T-cell (primary cell): ENCODE measurements at places on chromosomes 16 and 17. TPM values are rescaled to one million over a fixed set of nuclear protein-coding genes. Genes with fewer than 3 reads are reported as not detected.

The MFSD6L gene
- total RNA-seq: 0.13 TPM

The TNFRSF17 gene
- total RNA-seq: 1.1 TPM

The TP53TG3C gene
- not detected for total RNA-seq

The GAS2L2 gene
- not detected for total RNA-seq

The TAC4 gene
- not detected for total RNA-seq

The HSD3B7 gene
- 1.3 TPM for total RNA-seq

The BRICD5 gene
- 8.3 TPM for total RNA-seq

The RPAIN gene
- total RNA-seq: 65.7 TPM

The WNT3 gene
- total RNA-seq: 0.12 TPM

The GNGT2 gene
- 6.3 TPM for total RNA-seq

The WDR45B gene
- total RNA-seq: 57.3 TPM

The DNAH2 gene
- not detected for total RNA-seq

The JPT1 gene
- 48.4 TPM for total RNA-seq

DNA sequence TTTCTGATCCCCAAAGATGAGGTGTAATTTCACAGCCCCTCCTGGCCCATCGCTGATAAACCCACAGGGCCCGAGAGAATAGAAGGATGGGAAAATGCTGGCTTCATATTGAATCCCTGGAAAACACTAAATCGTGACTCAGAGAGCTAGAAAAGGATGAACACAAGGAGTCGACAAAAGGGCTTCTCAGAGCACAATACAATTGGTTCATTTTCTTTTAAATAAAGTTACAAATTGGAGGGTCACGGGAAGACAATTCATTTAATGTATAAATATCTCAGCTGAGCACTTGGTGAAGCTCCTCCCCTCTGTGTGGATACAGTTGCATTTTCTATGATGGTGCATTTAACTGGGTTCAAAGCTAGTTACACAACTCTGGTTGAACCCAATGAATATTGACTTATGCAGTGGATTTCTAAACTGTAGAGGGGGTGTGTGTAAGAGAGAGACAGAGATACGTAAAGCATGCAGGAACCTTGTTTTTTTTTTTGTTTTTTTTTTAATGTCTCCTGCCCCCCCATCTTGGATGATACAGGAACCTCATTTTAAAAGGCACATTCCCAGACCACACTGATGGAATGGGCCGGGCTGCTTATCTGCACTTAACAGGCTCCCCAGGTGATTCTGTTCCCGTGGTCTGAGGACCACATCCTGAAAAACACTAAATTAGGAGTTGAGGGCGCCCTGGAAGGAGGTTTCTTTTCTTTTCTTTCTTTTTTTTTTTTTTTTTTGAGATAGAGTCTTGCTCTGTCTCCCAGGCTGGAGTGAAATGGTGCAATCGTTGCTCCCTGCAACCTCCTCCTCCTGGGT is 14.1 kb downstream of the TTYH2 start:
- no peak for DNase-seq

- DNase-seq: no peak
Observed at GRCh38 chr16:21184834-21185233, 26.4 kb downstream of the LDAF1 start.

DNA sequence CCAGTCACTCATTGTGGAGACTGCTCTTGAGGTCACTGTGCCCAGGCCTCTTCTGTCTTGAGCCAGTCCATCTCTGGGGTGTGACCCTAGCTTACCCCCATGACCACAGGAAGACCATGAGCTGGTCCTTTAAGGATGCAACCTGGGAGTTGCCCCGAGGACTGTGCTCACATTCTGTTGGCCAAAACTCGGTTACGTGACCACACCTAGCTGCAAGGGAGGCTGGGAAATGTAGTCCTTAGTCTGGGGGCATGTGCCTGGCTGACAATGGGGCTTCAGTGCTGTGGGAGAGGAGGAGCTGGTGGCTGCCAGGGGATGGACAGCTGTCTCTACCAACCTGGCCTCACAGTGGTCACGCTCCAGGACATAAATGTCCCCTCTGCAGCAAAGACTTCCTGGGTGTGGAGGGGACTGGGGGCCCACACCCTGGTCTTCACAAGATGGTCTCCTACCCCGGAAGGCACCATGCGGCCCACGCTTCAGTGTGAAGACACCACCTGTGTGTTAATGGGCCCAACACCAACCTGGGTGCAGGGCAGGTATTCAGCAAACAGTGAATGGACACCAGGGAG is 55.4 kb downstream of the JPH3 start:
- DNase-seq: no peak

DNA sequence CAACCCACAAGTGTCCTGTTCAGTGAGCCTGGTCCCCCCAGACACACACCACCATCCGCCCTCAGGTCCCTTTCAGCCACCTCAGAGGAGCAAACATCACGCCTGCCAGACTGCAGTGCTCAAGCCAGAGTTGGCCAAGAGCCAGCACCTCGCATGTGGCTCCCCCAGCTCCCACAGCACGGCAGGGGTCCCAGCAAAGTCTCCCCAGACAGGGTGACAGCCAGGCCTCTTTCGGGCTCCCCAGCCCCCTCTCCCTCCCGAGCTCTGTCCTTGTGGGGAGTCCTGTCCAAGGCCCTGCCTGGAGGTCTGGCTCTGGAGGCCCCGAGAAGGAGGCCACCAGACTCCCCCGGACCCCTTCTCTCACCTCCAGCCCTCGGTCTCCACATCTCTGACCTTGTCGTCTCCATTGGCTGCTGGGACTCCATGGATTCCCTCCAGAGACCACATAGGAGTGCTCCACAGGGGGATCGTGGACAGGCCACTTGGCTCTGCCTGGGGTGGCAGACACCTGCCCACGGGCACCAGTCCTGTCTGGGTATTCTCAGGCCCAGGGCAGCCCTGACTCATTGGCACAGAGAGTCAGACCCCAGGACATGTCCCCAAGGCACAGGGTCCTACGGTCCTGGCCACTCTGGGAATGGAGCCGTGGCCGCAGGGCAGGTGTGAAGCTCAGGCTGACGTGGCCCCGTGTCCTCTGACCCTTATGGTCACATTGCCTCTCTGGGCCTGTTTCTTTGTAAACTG is 1.8 kb upstream of the MYADML2 start:
- DNase-seq: no peak

GRCh38 chr16:3715430-3715829 is 1.9 kb downstream of the TRAP1 start:
- no peak for DNase-seq

DNA sequence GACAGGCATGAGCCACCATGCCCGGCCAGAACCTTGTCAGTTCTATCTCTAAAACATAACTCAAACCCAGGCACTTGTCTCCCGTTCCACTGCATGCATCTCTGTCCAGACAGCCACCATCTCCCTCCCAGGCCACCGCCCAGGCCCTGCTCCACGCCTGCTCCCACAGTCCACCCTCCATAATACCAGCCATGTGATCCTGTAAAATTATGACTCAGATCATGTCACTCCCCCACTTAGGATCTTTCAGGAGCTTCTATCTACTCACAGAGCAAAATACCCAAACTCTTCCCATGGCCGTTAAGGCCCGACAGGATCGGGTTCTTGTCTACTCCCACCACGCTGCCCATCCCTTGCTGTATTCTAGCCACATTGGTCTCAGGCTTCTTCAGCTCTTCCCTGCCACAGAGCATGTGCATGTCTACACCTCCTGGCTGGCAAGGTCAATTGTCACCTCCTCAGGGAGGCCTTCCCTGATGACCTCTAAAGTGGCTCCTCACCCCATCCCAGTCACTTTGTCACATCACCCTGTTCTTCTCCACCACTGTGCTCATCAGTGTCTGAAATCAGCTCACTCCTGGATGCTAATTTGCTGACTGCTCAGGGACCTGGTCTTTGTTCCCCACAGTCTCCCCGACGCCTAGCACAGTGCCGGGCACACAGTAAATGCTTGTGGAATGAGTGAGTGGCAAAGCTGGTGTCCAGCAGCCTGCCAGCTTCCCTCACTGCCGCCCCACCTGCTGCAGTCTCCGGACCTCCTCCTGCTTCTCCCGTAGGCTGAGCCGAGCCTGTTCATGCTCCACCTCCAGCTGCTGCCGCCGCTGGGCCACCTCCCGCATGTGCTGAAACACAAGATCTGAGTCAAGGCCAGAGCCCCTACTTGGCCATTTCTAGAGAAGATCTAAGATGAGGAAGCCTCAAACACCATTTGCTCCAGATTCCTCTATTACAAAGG is 6.7 kb downstream of the TSPOAP1 start:
- DNase-seq: no peak

- no peak for DNase-seq
Observed at GRCh38 chr16:2142942-2143877, 5.2 kb upstream of the RAB26 start.

GRCh38 chr16:11498683-11499082 is 88.0 kb downstream of the LITAF start:
- DNase-seq: no peak

GRCh38 chr17:8402921-8403536 is 5.4 kb upstream of the RNF222 start:
- no peak for DNase-seq

DNA sequence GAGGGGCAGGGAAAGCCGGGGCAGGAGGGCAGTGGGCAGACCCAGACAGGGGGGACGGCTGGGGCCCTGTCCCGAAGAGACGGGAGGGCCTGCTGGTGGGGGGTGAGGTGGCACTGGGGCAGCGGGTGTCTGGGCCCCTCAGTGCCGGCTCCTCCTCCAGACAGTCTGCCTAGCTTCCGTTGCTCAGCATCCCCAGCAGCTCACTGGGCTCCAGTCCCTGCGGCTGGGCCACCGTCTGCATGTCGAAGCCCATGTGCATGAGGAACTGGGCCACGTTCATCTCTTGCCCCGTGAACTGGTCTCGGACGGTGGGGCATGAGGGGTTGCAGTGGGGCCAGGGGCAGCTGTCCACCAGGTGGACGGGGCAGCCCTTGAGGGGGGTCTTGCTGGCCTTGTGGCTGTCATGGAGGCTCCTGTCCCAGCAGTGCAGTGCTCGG is 5.8 kb upstream of the MYADML2 start:
- no peak for DNase-seq

GRCh38 chr17:78154903-78155811 is 9.0 kb downstream of the C17orf99 start:
- DNase-seq: no peak

- DNase-seq: no peak
Observed at GRCh38 chr17:4678448-4679026, 25.4 kb downstream of the PELP1 start.

DNA sequence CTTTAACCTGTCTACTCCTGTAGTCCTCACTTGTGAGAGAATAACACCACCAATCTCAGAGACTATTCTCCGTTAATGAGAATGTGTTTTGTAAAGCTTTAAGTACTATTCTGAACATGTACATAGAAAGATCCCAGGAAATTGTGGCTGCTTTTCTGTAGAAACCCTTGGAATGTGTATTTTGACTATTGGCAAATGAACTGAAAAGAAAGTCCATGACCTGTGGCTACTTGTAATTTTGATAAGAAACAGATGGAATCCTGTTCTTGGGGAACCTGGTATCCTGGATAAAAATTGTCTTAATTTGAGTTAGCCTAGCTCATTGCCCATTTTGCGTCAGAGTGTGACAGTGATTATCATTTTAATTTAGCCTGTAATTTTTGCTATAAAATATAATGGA is 9.1 kb downstream of the CTCF start:
- DNase-seq: no peak
